ENCODE measurements at places on chromosomes 3 and 15.
A peak's percentile ranks its signal among the peaks of the same experiment; 100 is the strongest.

GRCh38 chr3:13637311-13637891 is 88.5 kb downstream of the FBLN2 start:
- no peak for DNase-seq

DNA sequence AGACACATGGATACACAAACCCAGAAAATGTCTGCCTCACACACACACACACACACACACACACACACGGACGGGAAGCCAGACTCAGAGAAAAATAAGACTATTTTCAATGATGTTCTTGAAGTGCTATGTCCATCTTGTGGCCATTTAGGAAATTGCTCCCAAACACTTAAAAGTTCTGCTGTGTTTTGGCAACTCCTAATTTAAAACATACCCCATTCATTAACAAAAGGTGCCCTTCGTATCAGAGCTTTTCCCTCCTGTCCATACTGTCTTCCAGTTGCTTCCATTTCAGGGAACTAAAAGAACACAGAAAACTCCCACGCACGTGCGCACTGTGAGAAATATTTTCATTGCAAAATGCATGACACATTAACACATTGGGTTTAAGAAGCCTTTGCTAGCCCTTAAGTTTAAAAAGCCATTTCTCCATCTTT is 44.6 kb downstream of the SLC12A1 start:
- peak; percentile 28 for DNase-seq

DNA sequence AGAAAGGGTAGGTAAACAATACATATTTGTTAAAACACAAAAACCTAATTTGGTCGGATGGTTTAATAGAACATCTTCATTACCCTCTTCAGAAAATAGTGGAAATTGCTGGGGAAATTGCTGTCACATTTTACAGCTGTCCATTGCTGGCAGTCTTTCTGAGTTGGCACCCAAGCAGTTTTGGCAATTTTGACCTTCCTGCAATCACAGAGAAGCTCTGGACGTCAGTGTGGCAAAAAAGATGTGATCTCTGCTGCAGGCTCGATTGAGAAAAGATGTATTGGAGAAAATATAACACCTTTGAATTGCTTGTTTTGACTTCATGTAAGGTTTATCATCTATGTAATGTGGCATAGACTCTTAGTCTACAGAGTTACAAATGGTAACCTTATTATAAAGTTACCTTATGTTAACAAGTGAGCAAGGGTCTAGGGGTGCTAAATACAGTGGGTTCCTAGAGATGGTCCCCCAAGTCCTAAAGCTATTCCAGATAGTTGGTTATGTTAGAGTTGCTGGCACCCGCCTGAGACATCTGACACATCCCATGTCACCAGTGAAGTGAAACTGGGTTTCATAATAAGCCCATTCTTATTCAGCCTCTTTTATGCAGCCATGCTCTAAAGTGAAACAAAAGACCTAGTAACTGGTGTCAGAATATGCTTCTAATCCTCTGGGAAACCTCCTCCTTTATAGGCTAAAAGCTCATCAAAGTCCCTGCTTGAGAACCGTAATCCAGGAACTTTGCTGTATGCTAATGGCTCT is 14.0 kb downstream of the UBE2E1 start:
- no peak for DNase-seq

DNA sequence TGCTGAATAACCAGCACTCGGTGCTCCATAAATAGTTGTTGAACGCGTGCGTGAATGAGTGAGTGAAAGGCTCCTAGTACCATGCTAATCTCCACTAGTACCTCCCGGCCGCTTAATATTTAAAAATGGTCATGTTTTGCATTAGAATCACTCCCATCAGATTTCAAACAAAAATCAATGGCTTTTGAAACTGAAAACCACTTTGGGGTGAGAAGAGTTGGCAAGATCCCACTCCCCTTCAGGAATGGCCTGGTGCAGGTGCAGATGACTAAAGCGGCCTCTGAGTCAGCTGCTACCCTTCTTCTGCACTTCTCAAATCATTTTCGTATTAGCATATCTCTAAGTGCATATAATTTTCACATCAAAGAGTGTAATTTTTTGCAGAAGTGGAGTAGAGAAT is 425.3 kb upstream of the PROK2 start:
- DNase-seq, result no peak

- DNase-seq, result peak; percentile 51
Observed at GRCh38 chr3:115922681-115923347, 299.5 kb downstream of the GAP43 start.

- no peak for DNase-seq
Observed at GRCh38 chr3:172257648-172258400, 190.4 kb downstream of the GHSR start.

GRCh38 chr15:37094333-37094914 is 5.9 kb downstream of the MEIS2 start:
- no peak for DNase-seq

DNA sequence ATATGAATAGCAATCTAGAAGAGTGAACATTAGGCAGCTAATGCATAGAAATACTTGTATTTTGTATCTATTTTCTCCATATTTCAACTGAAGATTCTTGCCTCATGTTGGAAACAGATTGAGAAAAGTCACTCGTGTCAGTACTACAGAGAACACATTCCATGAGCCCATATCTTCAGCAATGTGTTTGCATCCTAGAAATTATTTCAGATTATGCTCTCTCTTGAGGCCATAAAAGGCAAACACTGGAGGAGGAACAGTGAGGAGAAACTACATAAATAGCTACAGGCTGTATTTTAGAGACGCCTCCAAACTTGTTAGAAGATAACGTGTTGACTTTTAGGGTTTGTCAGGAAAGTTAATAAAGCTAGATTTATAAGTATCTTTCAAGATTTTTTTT is 906.9 kb downstream of the FHIT start:
- DNase-seq, result no peak

DNA sequence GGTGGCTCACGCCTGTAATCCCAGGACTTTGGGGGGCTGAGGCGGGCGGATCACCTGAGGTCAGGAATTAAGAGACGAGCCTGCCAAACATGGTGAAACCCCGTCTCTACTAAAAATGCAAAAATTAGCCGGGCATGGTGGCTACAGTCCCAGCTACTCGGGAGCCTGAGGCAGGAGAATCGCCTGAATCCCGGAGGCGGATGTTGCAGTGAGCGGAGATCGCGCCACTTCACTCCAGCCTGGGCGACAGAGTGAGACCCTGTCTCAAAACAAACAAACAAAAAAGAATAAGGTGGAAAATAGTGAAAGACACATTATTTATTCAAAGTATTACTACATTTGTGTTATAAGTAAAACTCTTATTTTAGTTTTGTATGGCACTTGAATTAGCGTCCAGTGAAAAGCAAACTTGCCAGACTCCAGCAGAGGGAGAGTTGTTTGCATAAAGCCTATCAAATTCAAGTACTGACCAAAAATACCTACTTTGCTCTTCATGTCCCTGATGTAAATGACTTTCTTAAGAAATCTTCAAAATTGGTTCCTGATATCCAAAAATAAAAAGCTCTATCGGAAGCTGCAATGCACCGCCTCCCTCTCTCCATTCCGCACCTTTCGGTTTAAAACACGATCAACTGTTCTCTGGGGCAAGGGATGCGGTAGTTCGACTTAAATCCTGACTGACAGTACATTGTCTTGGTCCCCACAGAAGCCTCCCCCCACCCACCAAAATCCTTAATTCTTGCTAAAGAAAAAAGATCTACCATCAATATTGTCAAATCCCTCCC is 1.2 kb downstream of the TRPM7 start:
- DNase-seq, result no peak

DNA sequence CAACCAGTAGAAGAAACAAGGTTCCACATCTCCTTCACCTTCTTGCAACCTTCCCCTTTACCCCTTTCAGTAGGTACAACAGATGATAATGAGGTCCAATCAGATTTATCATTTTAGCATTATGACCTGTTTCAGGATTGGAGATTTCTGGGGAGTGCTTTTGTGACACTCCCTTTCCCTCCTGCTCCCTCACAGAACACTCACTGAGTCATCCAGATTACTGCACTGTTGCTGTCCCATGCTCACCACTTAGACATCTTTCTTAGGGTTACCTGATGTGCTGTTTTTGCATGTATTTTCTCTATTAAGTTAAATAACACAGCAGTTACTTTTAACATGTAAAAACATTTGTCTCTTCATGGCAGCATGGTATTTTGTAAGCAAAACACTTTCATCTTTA is 118.5 kb downstream of the MFSD1 start:
- no peak for DNase-seq

GRCh38 chr3:175411946-175412345 is 552.8 kb downstream of the NAALADL2 start:
- DNase-seq, result no peak

DNA sequence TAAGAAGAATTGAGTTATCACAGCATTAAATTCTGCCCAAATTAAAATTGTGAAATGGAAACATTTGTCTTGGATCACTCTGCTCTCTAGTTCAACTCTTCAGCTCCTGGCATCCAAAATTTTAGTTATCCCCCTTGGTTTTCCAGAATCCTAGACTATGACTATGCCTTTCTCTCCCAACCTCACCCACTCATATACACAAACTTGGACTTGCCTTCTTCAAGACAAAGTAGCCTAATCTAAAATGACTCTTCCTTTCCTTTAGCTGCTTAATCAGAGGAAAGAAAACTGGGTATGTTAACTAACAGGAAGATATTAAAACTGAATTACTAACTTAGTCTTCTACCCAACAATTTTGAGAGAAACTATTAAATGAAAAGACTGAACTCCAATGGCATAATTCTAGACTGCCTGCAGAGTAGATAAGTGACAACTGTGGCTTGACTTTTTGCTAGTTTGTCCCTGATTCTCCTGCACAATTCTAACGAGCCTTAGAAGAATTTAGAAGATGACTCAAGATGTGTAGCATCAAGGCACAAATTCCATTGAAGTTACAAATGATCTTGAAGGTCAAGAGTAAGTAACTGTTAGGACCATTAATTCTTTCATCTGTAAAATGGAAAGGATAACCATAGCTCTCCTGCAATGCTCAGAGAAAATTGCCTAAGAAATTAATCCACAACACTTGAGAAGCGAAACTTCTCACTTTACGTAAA is 5.2 kb upstream of the GOLIM4 start:
- no peak for DNase-seq

DNA sequence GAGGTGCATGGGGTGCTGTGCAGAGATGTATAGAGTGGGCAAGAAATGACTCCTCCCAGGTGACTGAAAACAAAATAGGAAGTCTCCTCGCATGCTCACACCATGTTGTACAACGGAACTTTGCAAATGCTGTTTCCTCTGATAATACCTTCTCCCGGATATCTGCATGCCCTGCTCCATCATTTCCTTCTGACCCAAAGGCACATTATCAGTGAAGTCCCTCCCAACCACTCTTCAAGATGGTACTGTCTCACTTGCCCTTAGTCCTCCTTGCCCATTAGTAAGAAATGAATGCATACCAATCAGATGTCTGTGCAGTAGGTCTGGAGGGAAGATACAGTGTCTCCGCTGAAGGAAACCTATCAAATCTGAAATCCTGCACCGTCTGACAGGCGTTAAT is 12.0 kb downstream of the TMED3 start:
- no peak for DNase-seq

DNA sequence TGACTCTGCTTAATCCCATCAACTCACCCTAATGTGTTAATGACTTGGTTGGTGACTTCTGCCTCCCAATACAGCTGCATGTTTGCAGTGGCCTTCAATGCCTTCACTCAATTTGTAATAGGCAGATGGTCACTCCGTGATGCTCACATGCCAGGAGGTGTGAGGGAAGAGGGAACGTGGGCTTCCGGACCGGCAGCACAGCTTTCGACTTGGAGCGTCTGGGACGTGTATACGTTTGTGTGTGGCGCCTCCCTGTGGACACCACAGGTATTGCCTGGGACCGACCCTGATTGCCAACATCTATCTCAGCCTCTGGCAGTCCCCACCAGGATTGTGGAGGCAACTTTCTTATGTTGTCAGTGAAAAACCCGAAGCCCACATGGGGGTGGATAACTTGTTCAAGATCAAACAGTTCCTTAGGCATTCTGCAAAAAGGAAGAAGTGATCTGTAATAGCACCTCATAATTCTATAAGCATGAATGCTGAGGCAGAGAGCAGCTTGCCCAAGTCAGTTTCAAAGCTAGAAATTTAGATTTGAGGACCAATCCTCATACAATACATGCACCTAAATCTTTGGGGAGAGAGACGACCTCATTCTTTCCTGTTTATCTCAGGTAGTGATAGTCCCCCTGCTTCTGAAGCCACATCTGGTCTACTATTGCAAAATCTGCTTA is 16.9 kb downstream of the MRPL46 start:
- DNase-seq, result peak; percentile 95

DNA sequence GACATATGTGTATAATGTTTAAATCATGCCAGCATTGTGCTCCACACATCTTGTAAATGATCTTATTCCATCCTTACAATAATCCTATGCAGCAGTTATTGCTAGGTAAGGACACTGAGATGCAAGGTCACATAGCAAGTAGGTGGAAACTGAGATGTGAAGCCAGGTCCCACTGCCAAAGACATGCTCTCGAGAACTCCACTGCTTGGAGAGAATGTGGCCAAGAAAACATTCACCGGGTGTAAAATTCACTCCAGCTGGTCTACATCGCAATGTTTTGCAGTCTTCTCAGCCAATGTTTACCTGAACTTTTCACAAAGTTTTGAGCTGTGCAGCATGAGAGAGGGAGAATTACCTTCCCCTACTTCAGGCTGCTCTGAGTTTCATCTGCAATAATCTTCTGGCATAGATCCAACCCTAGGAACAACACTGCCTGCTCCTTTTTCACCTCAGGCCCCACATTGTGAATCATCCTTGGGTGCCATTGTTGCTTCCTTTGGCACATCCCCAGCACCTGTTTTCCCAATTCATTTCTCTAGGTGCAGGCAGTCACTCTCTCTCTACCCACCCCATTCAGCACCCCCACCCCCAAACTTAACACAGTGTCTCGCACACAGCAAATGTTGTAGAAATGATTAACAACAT is 53.5 kb upstream of the PRTG start:
- no peak for DNase-seq

- DNase-seq, result no peak
Observed at GRCh38 chr3:115706311-115706829, 83.1 kb downstream of the GAP43 start.

DNA sequence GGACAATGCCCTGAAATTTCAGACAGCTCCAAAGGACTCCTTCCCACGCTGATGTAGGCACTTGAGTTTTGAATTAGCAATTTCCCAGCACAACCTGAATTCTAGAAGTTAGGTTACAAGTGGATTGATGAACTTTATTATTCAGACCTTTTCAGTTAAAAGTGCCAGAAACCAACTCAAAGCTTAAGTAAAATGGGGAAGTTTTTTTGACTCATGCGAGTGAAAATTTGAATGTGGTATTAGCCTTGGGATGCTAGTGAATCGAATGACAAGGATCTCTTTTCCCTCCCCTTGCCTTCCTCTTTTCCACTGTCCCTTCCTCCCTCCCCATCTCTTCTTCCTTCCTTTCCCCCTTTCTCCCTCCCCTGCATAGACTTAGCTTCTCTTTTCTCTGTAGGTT is 295.1 kb upstream of the PROK2 start:
- no peak for DNase-seq
